ENCODE measurements at places on chromosomes 6 and 20. TPM values are rescaled to one million over a fixed set of nuclear protein-coding genes. Genes with fewer than 3 reads are reported as not detected.

- peaks cover 14% of the 10 kb centered on the region for H3K36me3 ChIP-seq
- no peak for DNase-seq
- H3K27me3 ChIP-seq: no peaks in the 10 kb centered on the region
- no peak overlapping the region for H3K27ac ChIP-seq
Observed at GRCh38 chr6:85544776-85545175, 48.9 kb downstream of the SNX14 start.

The ADAM33 gene
- not detected for total RNA-seq

The DEFB126 gene
- not detected for total RNA-seq

- no peak overlapping the region for H3K27ac ChIP-seq
- DNase-seq: no peak
- no peaks in the 10 kb centered on the region for H3K36me3 ChIP-seq
Observed at GRCh38 chr6:47302043-47302442, 7.7 kb downstream of the TNFRSF21 start.

The IMPG1 gene
- not detected for total RNA-seq

The TBXT gene
- total RNA-seq: not detected

- H3K27ac ChIP-seq: no peak overlapping the region
- H3K4me1 ChIP-seq: no peaks in the 10 kb centered on the region
- no peaks in the 10 kb centered on the region for H3K36me3 ChIP-seq
- no peak for DNase-seq
- peaks cover 35% of the 10 kb centered on the region for H3K27me3 ChIP-seq
- no peak overlapping the region for H3K4me3 ChIP-seq
Observed at GRCh38 chr20:63112491-63113219, 103.3 kb downstream of the YTHDF1 start.

DNA sequence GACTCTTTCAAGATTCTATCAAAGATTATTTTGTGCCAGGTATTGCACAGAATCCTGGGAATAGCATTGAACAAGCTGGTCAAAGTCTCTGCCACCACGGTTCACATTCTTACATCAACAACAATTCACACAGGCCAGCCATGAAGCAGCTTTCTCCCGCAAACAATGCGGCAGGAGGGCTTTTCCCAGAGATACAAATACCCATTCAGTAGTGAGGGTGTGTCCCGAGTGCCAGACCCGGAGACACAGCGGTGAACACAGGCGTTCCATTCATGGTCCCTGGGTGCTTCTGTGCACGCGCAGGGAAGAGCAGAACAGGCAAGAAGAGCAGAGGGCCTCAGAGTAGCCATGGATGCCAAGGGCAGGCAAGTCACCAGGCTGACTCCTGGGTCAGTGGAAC, 83.3 kb upstream of the PDE10A start:
- H3K36me3 ChIP-seq: no peaks in the 10 kb centered on the region
- no peak overlapping the region for H3K4me3 ChIP-seq
- DNase-seq: no peak
- H3K4me1 ChIP-seq: no peaks in the 10 kb centered on the region
- no peaks in the 10 kb centered on the region for H3K27me3 ChIP-seq

GRCh38 chr6:161660666-161661571, 387.1 kb upstream of the AGPAT4 start:
- no peak overlapping the region for H3K27ac ChIP-seq
- H3K27me3 ChIP-seq: no peaks in the 10 kb centered on the region
- no peaks in the 10 kb centered on the region for H3K36me3 ChIP-seq
- no peak for DNase-seq

DNA sequence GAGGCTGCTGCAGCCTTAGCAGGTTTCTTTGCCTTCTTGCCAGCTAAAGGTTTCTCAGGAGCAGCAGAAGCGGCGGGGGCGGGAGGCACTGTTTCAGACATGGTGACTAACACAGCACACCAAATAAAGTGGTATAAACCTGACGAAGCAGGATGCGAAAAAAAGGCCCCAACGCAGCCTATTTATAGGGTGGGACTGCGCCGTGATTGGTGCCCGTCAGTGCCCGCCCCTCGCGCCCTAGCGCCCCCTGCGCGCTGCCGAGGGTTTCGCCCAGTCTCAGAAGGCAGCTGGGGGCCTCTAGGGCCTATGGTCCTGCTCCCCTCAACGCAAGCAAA, 55.0 kb downstream of the TRIM38 start:
- peaks cover 22% of the 10 kb centered on the region for H3K4me1 ChIP-seq
- peak; percentile 93 for DNase-seq
- H3K4me3 ChIP-seq: peak overlapping the region; percentile 74
- no peaks in the 10 kb centered on the region for H3K27me3 ChIP-seq
- peaks cover 2% of the 10 kb centered on the region for H3K36me3 ChIP-seq
- H3K27ac ChIP-seq: peak overlapping the region; percentile 83

DNA sequence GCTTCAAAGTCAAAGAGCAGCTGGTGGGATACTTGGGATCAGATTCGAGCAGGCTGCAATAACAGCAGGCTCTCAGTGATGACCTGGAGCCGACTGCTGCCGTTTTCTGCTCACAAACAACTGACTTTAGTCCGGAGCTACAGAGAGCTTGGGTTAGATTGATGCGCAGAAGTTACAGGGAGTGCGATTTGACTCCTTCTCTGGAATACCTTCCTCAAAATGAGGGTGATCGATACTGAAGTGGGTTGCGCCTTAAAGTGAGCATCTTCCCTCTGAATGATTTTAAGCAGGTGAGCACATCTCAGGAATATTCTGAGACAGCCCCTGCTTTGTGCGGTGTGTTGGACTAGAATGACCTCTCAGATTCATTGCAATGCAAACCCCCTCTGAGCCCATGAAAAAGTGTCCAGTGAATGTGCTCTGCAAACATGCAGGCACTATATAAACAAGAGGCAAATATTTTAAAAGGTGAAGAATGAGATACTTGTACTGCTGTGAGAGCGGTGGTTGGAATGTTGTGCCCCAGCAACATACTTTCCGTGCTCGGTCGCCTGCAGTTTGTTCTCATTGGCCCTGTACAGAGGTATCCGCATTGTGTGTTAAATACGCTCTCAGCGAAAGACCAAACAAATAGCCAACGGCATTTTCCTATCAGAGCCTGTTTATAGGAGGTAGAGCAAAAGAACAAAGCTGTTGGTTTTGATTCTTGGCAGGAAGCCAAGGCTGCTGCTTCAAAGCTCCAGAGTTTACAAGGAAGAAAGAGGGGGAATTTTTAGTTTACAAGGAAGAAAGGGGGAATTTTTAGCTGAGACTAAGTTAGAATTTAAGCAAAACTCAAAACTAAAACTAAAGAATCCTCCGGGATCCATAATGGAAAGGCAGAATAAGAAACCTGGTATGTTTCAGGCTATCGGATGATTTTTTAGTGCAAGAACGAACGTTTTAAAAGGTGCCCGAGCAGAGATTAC, 67.7 kb downstream of the PHACTR2 start:
- no peak for DNase-seq
- no peaks in the 10 kb centered on the region for H3K27me3 ChIP-seq
- no peak overlapping the region for H3K4me3 ChIP-seq
- no peak overlapping the region for H3K27ac ChIP-seq
- H3K36me3 ChIP-seq: no peaks in the 10 kb centered on the region
- no peaks in the 10 kb centered on the region for H3K4me1 ChIP-seq

GRCh38 chr6:4460586-4461475, 315.4 kb upstream of the CDYL start:
- no peak overlapping the region for H3K4me3 ChIP-seq
- H3K4me1 ChIP-seq: no peaks in the 10 kb centered on the region
- no peak for DNase-seq
- H3K27me3 ChIP-seq: peaks cover 3% of the 10 kb centered on the region
- no peak overlapping the region for H3K27ac ChIP-seq

- no peaks in the 10 kb centered on the region for H3K27me3 ChIP-seq
- H3K4me1 ChIP-seq: peaks cover 34% of the 10 kb centered on the region
- H3K4me3 ChIP-seq: no peak overlapping the region
- peaks cover 19% of the 10 kb centered on the region for H3K36me3 ChIP-seq
- H3K27ac ChIP-seq: no peak overlapping the region
Observed at GRCh38 chr6:157110607-157111006, 212.7 kb downstream of the TMEM242 start.

GRCh38 chr6:170402318-170403040, 95.9 kb downstream of the FAM120B start:
- peaks cover 38% of the 10 kb centered on the region for H3K36me3 ChIP-seq
- H3K4me1 ChIP-seq: no peaks in the 10 kb centered on the region
- no peak overlapping the region for H3K27ac ChIP-seq
- no peak overlapping the region for H3K4me3 ChIP-seq

GRCh38 chr6:21846541-21847451, 253.2 kb downstream of the SOX4 start:
- no peak overlapping the region for H3K27ac ChIP-seq
- peak; percentile 53 for DNase-seq
- no peaks in the 10 kb centered on the region for H3K36me3 ChIP-seq
- peaks cover 16% of the 10 kb centered on the region for H3K27me3 ChIP-seq
- H3K4me3 ChIP-seq: no peak overlapping the region

Measured in activated naive CD4-positive, alpha-beta T cell treated with anti-CD3 and anti-CD28 coated beads for 36 hours (primary cell).